ENCODE measurements at places on chromosomes 5 and 9.

DNA sequence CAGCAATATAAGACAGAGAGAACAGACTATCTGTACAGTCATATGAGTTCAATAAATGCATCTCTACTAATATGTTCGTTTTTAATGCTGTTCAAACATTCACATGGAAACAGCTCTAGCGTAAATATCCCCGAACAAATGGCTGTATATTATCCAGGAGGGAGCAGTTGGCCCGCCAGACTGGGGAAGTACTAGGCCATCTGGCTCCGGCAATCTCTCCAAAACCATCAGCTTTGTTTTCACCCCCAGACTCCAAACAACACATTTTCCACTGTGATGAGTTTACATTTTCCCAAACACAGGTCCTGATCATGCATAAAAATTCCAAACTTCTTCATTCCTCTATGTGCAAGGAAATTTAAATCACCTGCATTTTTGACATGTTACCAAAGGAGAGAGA, 8.7 kb downstream of the EBF1 start:
- no peak for DNase-seq

- peak; percentile 85 for DNase-seq
Observed at GRCh38 chr9:112233769-112234168, 58.7 kb upstream of the SUSD1 start.

GRCh38 chr5:129118826-129119225, 24.3 kb downstream of the ISOC1 start:
- DNase-seq: no peak

DNA sequence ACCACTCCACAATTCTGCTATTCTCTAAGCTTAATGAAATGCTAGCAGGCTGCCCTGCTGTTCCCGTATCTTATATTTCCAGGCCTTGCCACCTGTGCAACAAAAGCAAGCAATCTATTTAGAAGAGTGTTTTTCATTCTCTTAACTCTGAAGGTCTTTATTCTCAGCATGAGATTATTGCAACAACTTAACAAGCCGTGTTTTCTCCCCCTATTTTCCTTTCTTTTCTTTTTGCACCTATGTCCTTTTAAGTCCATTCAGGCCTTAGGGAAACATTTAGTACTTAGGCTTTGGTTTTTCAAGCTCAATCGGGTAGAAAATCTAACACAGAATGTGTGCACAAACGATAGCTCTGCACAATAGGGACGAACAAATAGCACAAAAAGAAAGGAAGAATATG, 89.6 kb upstream of the DMRTA1 start:
- no peak for DNase-seq

- DNase-seq: no peak
Observed at GRCh38 chr9:29389421-29389820, 1816.1 kb upstream of the C9orf72 start.

GRCh38 chr5:122816756-122817155, 28.7 kb upstream of the SNX24 start:
- no peak for DNase-seq

DNA sequence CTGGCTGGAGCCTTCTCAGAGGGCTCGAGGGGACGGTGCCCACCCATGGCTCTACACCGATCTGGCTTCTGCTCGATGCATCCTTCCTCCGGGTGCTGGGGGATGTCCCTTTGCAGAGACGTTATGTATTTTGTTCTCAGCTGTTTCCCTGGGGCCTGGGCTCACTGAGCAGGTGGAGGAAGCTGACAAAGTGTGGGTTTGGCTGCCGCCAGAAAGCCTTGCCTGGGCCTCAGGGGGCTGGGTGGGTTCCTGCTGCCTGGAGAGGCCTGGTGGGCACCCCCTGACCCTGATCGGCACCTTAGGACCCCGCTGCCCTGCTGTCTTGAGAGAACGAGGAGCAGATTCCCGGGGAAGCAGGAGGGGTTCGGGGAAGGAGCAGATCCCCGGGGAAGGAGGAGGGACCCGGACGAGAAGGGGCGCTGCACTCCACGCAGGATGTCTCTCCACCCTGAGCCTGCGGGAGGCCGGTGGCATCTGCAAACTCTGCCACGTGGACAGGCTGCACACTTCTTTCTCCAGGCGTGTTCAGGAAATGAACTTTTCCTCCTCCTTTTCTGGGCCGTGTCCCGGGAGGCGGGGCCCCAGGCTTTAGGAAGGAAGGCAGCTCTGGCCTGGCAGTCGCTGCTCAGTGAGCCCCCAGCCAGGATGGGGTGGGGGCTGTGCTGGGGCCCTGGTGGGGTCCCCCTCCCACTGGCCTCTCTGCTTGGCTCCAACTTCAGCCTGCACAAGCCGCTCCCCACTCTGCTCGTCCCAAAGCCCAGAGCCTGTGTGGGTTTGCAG, 148.9 kb downstream of the RXRA start:
- peak; percentile 93 for DNase-seq

DNA sequence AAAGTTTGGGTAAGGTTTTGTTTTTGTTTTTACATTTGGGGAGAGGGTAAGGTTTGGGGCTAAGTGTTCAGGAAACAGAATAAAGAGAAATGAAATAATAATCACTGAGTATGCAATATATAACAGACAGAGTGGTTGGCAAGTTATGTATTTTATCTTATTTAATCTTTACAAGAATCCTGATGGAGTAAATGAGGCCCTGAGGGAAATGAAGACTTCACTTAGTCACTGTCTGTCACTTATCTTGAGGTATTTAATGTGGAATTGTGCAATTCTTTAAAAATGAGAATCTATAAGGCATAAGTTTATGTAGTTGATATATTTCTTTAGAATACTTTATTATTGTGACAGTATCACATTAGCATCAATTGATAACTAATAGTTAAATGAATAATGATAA, 48.1 kb downstream of the TEK start:
- DNase-seq: peak; percentile 34

DNA sequence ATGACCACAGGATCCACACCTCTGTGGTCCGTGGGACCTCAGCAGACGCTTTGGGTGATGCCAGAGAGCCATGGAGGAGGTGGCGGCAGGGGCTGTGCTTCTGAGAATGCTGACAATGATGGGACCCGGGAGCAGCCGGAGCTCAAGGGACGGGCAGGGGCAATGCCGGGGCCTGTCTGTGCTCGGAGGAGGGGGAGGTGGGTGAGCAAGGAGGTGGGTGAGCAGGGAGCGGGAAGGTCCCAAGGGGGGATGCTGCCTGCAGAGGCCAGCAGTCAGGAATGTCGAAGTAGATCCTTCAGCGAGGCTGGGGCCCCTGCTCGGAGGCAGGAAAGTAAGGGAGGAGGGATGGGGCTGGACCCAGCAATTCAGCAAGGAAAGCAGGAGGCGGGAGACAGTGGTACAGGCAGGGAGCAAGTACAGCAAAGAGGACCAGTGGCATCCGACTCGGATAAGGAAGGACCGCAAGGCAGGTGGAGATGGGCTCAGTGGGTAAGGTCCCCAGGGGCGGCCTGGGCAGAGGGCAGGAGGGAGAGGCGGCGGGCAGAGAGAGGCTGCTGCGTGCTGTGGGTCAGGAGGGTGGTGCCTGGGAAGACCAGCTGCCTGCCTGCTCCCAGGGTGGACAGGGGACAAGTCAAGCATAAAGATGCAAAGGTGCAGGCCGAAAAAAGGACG, 49.0 kb downstream of the ADAMTS2 start:
- no peak for DNase-seq

DNA sequence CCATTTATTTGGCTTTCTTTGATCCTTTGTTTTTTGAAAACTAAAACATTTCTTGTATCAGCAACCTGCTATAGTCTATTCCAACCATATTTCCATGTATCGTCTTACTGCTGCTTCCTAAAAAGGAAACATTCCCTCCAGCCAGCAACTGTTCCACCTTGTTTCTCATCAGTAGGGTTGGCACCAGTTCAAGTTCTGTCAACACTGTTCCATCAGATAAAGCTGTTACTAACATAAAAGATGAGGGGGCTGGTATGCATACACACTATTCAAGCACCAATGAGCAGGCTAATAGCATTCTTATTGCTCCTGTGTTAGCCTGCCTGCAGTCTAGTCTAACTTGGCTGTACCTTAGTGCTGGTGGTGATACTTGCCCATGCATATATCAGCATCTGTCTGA, 178.3 kb downstream of the CWC27 start:
- DNase-seq: no peak

DNA sequence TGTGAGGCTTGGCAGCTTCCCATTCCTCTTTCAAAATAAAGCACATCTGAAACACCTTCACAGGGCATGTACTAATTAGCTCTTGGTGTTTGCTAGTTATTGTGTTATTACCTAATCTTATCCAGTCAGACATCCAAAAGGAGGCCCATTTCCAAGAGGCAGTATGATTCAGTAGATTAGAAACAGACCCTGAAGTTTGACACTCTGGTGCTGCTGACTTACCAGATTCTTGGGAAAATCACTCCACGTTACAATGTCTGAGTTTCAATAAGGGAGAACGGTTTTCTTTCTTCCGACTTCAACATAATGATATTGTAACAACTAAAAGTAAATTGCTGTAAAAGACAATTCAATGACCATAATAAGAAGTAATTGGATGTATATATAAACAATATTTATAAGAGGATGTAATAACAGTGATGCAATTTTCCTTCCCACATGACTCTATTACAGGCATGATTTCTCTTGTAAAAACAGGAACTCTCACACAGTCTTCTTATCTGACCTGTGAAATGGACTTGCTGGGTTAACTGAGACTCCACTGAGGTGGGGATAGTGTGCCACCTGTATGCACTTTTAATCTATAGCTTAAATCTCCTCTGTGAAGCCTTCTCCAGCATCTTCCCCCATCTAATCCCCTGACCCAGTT, 181.3 kb upstream of the ELL2 start:
- peak; percentile 89 for DNase-seq

GRCh38 chr9:20683351-20684034, 566 bp upstream of the FOCAD start:
- peak; percentile 90 for DNase-seq

DNA sequence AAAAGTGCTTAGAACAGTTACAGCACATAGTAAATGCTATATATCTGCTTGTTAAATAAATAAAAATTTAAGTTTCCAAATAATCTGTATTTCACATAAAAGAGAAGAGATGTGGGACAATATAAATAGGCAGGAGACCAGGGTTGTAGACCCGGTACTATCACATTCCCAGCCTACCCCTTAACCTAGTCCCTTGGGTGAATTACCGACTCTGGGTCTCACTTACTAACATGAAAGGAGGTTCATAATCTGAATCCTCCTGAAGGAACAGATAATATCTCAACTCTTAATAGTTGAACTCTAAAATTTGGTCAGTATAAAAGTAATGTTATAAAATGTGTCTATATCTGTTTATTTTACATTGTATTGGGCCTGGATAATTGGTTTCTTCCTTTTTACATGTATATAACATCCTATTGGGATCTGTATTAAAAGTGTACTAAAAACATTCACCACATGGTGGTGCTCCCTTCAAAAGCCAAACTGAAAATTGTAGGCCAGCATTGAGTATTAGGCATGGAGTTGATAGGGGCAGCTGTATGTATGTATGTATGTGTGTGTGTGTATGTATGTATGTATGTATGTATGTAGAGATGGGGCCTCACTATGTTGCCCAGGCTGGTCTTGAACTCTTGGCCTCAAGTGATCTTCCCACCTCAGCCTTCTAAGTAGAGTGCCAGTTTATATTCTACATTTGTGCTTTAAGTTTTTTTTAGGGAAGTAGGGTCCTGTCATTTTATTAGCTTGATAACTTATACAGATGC, 64.2 kb upstream of the ABL1 start:
- peak; percentile 76 for DNase-seq

GRCh38 chr5:14397717-14398116, 183.9 kb upstream of the OTULINL start:
- peak; percentile 79 for DNase-seq

DNA sequence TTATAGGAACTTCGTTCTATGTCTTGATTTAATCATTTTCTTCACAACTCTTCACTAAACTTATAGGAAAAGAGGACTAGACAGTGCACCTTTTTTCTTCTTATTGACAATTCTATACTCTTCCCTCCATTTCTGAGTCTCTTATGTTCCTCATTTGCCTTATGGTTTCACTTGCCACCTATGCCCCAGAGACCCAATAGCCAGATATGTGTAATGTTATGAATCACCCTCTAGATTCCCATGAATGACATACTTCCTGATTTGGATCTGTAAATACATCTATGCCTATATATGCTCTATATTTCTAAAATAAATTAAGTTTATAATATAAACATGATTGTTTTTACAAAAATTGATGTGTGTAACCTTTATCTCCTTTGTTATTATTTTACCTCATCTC, 514.1 kb upstream of the MEF2C start:
- DNase-seq: peak; percentile 29

GRCh38 chr9:135335691-135336181, 143.8 kb upstream of the PPP1R26 start:
- DNase-seq: no peak

- no peak for DNase-seq
Observed at GRCh38 chr5:35482167-35482755, 135.4 kb upstream of the SPEF2 start.

- no peak for DNase-seq
Observed at GRCh38 chr9:37029304-37029775, 4.7 kb downstream of the PAX5 start.

DNA sequence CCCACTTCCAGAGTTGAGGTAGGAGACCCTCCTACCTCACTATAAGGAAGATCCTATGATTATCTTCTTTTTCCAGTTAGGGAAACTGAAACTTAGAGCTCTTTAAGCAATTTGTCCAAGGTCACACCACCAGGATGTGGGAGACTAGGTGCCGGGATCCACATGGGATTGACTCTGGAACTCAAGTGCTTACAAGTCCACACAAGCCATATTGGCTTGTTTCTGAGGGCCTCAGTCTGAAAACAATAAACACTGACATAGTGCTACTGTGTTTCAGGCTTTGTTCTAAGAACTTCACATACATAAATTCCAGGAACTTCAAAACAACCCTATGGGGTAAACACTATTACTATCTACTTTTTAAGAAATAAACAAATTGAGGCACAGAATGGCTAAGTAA, 481.3 kb downstream of the ZSWIM6 start:
- DNase-seq: no peak

- DNase-seq: no peak
Observed at GRCh38 chr9:113882636-113883164, 6.6 kb downstream of the ZNF618 start.

DNA sequence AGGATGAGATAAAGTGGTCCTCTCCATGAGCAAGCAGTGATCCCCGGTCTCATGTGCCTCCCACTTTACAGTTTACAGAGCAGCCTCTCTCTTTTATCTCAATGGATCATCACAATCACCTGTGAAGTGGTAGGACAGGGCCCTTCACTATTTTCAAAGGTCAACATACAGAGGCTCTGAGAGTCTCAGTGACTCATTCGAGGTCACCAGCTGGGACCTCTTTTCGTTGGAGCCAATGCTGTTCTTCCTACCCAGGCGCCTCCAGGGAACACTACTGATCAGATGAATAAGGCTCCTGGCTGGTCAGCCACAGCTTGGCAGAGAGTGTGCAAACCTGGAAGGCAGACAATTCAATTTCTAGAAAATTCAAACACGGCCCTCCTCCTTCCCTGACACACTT, 16.6 kb downstream of the GGTA1 start:
- DNase-seq: no peak

- no peak for DNase-seq
Observed at GRCh38 chr5:28386712-28387111, 1348.3 kb upstream of the CDH9 start.

DNA sequence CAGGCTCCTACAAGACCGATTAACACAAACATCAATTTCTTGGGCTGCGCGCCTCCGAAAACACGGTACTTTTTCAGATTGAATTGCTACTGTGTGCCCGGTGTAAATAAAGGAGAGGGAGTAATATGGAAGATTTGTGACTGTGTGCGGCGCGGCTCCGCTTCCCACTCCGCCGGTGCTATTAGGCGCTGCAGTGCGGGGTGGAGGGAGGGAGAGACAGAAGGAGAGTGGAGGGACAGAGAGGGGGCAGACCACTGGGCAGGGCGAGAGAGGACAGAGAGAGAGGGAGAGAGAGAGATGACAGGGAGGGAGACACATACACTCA, 24.7 kb upstream of the RNU6ATAC start:
- DNase-seq: no peak

Data from GM23248 (cell line).